ENCODE measurements at places on chromosomes 1 and 21. TPM values are rescaled to one million over a fixed set of nuclear protein-coding genes. Genes with fewer than 3 reads are reported as not detected.

DNA sequence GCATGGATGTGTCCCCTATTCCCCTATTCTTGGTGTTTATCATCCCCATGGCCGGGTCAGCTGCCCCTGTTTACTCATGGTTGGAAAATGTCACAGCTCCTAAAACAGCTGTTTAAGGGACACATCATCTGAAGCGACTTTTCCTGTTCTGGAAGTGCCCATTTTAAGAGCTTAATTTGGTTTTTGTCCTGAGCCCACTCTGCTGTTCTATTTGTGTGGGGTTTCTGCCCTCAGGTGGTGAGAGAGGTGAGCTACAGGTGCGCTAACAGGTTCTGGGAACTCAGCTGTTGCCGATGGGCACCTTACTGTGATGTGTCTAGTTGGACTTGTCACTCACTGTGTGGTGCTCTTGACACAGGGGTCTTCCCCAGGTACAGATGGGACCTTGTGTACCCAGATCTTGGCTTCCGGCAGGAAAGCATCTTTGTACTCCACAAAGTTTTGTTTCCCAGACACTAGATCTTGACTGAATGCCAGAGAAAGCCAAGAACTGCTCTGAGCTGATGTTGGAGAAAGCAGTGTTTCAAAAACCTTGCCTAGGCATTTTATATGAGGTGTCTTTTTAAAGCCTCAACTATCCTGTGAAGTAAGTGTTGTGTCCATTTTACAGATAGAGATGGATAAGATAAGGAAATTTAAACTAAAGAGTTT is 59.0 kb upstream of the CD1D start:
- peak; percentile 46 for DNase-seq

GRCh38 chr1:7373876-7374562 is 397.1 kb upstream of the VAMP3 start:
- peak; percentile 40 for DNase-seq

ARTN gene
- not detected for total RNA-seq

RAP1GAP gene
- 0.19 TPM for total RNA-seq

DNA sequence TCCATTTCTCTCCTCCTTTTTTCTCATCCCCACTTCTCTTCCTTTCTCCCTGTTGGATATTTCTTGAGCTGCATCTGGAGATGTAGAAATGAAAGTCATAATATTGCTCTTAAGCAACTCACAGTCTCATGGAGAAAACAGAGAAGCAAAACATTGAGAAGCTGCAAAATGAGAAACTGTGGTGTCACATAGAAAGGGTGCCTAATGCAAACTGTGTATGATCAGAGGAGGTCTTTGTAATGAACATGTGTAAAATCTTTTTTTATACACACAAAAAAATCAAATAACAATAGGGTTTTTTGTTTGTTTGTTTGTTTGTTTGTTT is 11.8 kb upstream of the SLAMF7 start:
- DNase-seq = no peak

DNA sequence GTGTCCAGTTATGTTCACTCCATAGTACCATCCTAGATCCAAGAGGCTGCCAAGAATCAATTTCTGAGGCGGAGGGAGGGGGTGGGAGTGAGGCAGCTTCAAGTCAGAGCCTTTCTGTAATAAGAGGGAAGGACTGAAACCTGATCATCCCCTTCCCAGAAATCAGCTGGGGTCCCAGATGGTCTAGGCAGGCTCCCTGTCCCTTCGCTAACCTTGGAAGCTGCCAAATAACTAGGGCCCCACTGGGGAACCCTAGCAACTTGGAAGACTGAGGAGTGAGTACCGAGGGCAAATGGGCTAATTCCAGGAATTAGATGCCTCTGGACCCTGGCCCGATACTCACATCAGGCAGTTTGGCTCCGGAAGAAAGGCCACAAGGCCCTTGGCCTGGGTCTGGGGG is 113.3 kb downstream of the NAV1 start:
- no peak for DNase-seq

BCL2L15 gene
- 0.05 TPM for total RNA-seq

DNA sequence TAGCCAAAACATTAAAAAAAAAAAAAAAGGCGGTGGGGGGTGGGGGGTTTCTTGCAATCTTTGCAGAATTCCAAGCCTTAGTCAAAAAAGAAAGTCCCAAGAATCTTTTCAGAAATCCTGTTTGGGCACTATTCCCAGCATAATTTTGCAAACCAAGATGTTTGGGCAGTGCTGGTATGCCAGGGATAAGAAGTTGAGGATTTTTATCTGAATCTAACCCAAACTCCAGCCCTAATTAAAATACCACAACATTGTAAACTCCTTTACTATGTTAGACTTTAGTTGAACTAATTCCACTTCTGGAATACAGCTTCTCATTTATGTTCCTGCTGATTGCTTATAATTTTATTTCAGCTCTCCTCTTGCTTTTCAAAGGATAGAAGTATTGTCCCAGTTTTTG is 504.1 kb upstream of the ADGRL2 start:
- no peak for DNase-seq

- no peak for DNase-seq
Measured at GRCh38 chr1:5913078-5913845, 79.0 kb downstream of the NPHP4 start.

DNA sequence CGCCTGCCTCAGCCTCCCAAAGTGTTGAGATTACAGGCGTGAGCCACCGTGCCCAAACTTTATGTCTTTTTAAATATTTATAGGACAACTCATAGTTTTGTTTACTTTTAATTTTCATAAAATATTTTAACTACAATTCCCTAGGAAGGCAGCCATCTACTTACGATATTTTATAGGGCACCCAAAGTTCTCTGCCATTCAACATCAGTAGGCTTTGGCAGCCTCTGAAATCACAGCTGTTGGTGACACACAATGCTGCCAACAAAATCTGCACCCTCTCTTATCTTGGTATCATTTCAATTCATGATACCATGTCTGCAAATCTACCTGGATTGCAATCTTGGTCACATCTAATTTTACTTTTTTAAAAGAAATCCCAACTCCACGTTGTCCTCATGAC is 27.1 kb upstream of the ERO1B start:
- no peak for DNase-seq

CD48 gene
- not detected for total RNA-seq

GRCh38 chr1:75613916-75614315 is 3.0 kb upstream of the SLC44A5 start:
- no peak for DNase-seq

DNA sequence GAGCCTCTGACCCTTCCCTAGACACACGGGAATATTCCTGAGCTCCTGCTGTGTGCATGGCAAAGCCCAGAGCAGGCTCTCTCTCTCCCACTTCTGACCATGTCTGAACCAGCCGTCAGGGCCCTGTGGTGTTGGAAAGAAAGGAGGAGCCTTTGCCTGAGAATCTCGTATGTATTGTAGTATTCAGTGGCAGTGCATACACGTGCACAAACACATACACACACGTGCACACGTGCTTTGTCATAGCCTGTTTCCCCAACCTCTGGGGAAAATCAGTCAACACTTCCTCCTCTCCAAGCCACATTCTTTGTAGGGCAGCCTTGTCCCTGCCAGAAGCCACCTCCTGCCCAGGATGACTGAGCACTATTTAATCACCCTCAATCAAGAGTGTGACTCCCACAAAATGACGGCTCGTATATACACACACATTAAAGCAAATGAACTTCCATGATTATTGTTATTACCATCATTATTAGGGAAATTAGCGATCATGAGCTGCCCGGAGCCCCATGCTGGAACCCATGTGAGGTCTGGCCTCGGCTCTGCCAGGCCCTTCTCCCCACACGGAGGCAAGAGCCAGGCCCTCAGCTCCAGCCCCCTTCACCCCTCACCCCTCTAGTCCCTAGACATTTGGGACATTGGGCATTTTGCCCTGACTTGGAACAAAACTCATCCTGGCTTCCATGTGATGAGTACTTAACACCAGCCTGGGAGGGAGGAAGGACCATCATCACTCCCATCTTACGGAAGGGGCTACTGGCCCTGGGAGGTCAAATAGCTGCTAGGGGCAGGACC is 331.9 kb downstream of the NPHP4 start:
- peak; percentile 54 for DNase-seq

DNA sequence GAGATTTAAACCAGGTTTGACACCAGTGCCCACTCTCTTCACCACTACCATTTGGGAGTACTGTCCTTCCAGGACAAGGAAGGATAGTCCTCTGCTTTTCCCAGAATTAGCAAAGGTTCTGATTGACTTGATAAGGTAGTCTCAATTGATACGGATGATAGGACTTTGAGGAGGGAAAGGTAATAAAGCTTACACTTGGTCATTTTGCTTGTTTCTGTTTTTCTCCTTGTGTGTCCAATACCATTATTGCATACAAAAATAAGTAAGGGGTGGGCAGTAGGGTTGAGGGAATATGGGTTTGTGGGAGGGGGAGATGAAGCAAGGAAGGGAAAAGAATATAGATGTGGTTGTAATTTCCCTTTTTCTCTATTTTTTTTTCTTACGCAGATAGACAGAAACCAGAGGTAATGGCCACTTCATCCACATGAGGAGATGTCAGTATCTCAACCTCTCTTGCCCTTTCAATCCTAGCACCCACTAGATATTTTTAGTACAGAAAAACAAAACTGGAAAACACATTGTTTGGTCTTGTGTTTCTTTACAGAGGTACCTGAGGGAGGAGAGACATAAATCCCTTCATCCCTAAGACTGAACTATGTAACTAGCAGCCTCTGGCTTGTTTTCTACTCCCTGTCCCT is 2.6 kb downstream of the C1orf56 start:
- no peak for DNase-seq

TRIM67 gene
- total RNA-seq = not detected

DNA sequence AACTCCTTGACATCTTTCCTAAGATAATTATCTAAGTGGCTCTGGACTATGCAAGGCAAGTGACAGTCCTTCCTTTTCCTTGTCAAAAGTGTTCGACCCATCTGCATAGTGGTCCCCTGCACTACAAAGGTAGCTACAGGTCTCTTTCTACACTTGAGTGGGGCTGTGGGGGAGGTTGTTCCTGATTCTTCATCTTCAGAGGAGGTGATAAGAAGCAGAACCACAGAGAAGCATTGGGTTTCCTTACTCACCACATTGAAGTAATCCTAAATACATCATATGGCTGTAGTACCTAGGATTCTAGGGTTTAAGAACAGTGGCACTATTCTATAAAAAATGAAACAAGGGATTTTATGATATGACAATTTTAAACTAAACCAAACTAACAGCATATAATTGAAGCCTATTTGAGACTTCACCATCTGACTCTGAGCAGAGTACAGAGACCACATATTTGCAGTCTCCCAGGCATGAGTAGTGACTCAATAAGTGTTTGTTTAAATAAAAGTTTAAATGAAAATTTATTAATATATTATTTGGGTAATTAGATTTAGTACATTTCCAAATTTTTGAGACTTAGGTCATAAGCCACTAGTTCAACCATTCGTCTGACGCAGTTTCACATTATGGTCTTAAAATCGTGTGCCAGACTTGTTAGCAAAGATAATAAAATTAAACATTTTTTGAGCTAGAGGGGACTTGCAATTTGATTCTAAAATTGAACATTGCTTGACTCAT is 54.9 kb upstream of the NEK7 start:
- DNase-seq = no peak

INSRR gene
- total RNA-seq = not detected

MATN1 gene
- not detected for total RNA-seq

All from HT1080 (cell line).